ENCODE measurements at places on chromosomes 11 and 22.

GRCh38 chr11:111194860-111195568 lies 50.5 kb upstream of the POU2AF2 start:
- no peak for DNase-seq

GRCh38 chr11:75386942-75387630 lies 12.2 kb upstream of the RPS3 start:
- no peak for DNase-seq

GRCh38 chr11:88657076-88657738 lies 319.7 kb upstream of the CTSC start:
- DNase-seq, result no peak

GRCh38 chr11:123072332-123072761 lies 10.4 kb upstream of the HSPA8 start:
- no peak for DNase-seq

DNA sequence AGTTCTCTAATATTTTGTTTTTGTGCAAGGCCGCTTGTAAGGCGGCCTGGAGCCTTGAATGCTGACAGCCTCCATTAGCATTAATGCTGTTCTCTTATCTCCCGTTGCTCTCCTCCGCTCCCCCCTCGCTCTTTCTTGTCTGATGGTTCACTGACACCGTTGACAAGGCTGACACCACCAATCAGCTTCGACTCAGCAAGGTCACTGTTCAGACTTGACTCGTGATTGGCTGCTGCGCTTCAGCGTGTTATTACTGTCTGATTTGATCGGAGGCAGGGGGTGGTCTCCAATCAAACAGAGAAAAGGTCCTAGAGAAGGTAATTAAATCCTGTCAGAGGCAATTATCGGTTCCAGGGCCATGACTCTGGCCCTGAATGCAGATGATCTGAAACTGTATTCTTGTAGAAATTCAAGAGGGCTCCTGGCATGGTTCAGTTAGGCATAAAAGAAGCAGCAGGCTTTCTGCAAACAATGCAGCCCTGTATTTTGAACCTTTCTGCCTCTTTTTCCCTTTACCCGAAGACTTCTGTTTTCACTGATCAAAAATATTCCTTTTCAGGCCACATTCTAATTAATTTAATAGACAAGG lies 49.3 kb upstream of the MPPED2 start:
- no peak for DNase-seq

DNA sequence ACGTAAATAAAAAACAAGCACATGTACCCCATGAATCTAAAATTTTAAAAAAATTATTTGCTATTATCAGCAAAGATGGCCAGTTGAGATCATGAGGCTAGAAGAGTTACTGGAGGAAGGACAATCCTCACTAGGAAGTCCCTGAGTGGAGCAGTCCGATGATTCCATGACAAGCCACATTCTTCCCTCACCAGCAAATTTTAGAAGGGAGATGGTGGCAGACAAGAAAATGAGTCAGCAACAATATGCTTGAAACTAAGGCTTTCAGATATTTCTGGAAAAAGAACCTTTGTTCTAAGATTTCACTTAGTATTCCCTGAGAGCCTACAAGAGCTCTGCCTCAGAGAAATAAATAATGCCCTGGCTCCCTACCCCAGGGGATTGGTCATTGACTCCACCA lies 34.9 kb downstream of the P4HA3 start:
- no peak for DNase-seq

GRCh38 chr11:34243600-34244464 lies 114.0 kb downstream of the ABTB2 start:
- peak; percentile 55 for DNase-seq

DNA sequence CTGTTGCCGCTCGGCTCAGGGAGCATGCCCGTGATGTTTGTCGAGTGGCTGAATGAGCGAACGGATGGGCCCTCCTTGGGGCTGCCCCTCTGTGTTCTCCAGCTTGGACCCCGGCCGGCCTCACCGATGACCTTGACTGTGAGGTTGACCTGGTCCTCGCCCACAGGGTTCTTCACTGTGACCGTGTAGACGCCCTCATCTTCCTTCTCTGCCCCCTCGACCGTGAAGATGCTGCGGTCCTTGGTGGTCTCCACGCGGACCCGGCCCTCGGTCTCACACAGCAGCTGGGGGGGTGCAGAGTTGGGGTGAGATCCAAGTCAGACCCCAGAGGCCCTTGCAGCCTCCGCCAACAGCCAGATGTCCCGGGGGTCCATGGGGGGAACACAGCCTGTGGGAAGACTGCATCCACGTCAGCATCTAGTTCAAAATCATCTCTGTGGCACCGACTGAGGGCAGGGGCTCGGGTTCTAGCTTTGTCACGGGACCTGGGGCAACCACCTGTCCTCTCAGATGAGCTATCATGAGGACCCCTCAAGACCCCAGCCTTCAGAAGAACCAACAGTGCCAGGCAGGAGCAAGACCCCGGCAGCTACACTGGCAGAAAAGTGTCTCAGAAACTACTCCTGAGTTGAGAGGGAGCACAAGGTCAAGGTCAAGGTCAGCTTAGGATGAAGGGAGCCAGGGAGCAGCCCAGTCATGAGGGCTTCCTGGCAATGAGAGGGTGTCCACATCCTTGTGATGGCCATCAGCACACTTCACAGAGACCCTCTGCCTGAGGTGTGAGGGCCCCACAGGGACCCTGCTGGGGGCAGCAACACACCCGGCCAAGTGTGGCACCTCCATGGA lies 13.9 kb downstream of the MYBPC3 start:
- no peak for DNase-seq

- no peak for DNase-seq
Observed at GRCh38 chr11:8283100-8283464, 19.4 kb upstream of the LMO1 start.

- no peak for DNase-seq
Observed at GRCh38 chr11:93216511-93217101, 18.8 kb upstream of the SLC36A4 start.

DNA sequence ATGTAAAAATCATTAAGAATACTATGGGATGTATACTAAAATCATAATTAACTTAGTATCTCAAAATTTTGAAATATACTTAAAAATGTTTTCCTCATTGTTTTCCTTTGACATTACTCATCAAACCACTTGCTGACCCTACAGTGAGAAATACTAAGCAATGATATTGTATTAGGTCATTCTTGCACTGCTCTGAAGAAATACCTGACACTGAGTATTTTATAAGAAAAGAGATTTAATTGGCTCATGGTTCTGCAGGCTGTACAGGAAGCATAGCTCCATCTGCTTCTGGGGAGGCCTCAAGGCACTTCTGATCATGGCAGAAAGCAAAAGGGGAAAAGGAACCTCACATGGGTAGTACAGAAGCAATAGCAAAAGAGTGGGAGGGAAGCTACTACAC lies 950.9 kb upstream of the CHORDC1 start:
- DNase-seq, result no peak

DNA sequence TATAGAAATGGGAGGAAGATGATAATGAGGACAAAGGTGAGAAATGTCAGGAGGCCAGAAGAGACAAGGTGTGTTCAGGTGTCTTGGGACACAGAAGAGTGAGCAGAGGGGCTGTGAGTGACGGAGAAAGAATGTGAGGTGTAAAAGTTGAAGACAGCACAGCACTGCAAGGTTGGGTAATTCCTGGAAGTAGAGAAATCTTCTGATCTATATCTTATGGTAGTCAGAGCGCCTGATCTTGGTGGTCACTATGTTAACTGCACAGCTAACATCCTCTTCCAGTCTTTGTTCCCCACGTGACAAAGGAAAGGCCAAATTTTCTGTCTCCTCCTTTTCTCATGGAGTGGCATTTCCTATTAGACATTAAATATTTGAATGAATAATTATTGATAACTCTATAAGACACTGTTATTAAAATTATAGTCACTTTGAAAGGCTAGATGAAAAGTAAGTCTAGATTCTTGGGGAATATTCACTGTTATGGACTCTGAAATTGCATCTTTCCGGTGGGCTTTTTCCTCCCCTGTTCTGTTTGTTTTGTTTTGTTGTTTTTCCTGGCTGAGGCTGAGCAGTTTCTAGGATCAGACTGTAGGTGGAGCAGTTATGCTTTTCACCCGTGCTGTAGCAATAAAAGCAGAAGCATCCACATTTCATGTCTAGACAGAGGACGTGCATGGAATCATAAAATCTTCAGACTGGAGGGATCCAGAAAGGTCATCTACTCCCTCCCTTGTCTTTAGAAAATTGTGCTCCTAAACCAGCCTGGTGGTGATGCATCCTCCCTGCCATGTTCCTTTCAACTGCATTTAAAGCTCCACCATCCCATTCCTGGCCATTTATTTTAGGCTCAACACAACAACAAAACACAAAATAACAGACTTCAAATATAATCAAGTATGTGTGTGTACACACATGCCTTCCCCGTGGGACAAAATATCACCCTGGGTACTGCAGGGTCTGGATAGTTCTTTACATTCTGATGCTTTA lies 26.6 kb downstream of the SC5D start:
- DNase-seq, result no peak

- DNase-seq, result no peak
Observed at GRCh38 chr11:44328138-44328660, 18.3 kb upstream of the ALX4 start.

- DNase-seq, result no peak
Observed at GRCh38 chr22:46251266-46251665, 1.2 kb upstream of the CDPF1 start.

DNA sequence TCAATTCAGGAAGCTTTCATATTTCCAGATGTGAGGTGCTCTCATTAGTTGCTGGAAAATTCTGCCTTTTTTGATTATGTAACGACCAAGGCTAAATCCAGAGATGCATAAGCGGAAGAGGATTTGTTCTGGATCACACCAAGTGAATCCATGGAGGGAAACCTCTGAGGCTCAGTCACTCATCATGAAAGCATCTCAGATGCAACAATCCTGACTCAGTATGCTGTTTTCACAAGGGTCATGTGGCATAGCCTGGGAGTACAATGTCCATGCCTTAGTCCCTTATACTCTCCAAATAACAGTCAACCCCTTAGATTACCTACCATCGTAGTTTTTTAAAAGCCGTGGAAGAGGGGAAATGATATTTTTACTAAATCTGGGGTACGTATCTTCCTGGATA lies 445.6 kb downstream of the NTM start:
- DNase-seq, result no peak

DNA sequence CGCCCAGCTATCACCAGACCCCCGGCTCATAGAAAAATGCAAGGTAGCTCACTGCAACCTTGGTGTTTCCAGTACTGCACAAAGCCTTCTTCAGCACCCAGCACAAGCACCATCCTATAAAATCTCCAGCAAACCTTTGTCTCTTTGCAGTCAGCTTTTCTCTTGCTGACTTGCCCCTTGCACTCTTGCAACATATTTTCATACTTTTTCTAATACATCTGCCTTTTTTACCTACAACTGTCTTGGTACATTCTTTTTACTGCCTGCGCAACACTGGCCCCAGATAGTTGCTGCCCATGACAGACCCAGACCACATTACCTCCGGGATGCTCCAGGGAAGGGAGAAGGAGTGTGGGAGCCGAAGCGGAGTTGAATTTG lies 142.4 kb downstream of the MPPED1 start:
- DNase-seq, result no peak

GRCh38 chr11:126999366-126999765 lies 1.2 kb downstream of the KIRREL3 start:
- no peak for DNase-seq

DNA sequence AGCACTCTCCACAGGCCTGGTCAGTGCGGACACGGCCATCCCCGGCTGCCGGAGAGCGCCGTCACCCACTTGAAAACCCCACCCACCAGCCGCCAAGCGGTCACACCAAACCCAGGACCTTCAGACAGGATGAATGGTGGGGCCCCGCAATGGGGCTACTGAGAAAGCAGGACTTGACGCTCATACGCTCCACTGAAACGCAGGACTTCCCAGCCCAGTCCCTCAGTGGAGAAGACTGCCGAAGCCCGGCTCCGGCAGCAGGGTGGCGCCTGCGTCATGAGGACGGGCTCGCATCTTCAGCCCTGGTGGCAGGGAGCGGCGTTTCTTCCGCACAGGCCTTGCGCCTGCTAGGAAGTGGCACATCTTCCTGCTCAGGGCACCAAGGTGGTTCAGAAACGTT lies 15.3 kb upstream of the PHLDA2 start:
- DNase-seq, result no peak

DNA sequence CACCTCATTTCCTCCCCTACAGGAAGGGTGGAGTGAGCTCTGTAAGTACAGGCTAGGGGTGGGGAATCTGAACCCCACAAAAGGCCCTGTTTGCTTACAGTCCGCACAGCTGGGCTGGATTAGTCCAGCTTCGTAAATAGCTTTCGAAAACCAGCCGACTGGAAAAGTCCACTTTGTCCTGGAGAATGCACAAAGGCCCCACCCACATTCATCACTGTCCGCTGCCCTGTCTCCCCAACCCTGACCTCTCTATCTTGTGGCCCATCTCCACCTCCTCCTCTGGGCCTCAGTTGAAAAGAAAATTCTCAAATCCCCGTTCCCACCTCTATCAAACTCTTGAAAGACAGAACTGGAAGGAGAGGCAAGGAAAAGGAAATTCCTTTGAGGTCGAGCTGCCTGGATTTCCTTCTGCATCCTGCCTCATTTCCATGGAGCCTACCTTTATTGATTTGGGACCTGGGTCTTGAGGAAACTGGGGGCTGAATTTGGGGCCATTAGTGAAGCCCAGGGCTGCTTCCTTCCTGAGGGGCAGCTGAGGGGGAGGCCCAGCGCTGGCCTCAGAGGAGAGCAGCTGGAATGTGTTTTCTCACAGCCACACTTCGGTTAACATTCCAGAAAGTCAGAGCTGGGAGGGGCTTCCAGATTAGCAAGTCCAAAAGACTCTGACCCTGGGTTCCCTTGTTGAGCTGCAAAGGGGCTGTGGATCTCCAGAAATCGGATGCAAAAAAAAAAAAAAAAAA lies 147.6 kb downstream of the FBXO7 start:
- no peak for DNase-seq

DNA sequence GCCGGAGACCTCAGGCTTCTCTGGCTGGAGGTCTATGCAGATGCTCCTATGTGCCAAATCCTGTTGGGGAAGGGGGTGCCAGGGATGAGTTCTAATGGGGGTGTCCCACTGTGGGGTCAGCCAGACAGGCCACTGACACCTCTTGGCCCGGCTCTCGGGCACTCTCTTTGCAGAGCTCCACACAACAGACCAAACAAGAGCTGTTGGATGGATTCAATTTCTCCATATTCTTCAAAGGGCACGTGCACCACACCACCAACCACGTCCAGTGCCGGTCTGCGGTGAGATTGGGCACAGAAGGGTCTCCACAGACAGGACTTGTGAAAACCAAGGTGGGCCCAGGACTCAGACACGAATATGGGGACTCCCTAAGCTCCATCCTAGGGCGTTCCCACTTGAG lies 2.2 kb upstream of the RGL4 start:
- DNase-seq, result no peak

DNA sequence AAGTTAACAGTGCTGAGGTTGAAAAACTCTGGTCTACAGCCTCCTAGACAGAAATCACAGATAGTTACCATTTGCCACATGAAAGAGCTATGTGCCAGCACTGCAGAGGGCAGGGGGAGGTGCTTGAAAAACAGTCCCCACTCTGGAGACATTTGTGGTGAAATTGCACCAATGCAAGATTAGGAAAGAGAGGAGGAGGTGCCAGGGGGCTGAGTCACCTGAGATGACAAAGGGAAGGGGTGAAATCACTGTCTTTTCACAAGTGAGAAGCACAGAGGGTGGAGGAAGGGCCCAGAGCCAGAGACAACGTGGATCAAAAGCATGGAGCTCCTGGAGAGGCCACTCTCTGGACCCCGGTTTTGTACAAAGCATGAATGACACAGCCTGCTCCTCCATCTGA lies 196.3 kb downstream of the BUD13 start:
- DNase-seq, result no peak

GRCh38 chr22:35071784-35072183 lies 5.8 kb downstream of the ISX start:
- no peak for DNase-seq

Data from activated CD4-positive, alpha-beta T cell treated with anti-CD3 and anti-CD28 coated beads, Interleukin-2, amount 50 U/mL, for 48 hours (primary cell).